Right ventricle myocardium inferior (tissue), 1 donor: ENCODE measurements at places on chromosomes 5 and 9. TPM values are rescaled to one million over a fixed set of nuclear protein-coding genes. Genes with fewer than 3 reads are reported as not detected.

The PCDHGB6 gene
- total RNA-seq: 5.9 TPM

The RABGAP1 gene
- total RNA-seq: 45.1 TPM

The RFESD gene
- total RNA-seq: 3.0 TPM

The CDC25C gene
- total RNA-seq: 0.24 TPM

The GABBR2 gene
- 0.38 TPM for total RNA-seq

The FGF10 gene
- total RNA-seq: 4.4 TPM
